ENCODE measurements at places on chromosomes 12 and 14.

- DNase-seq = no peak
These were observed 92.0 kb downstream of the IRF2BPL start for GRCh38 chr14:76936483-76936882.

- no peak for DNase-seq
These were observed 9.9 kb downstream of the CCDC175 start for GRCh38 chr14:59566725-59567124.

GRCh38 chr14:72629534-72629933 lies 264.4 kb downstream of the DPF3 start:
- DNase-seq = no peak

DNA sequence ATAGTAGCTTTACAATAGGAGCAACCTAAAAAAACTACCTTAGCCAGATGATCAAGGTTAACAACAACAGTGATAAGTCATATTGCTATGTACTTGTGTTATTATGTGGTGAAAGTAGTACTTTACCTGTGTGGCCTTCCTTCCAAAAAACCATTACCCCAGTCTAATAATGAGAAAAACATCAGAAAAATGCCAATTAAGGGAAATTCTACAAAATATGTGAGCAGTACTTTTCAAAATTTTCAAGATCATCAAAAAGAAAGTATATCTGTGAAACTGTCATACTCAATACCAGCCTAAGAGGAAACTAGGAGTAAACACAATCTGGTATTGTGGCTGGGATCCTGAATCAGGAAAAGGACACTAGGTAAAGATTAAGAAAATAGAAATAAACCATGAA lies 165.3 kb upstream of the PKP2 start:
- no peak for DNase-seq

- no peak for DNase-seq
These were observed 52.3 kb upstream of the DLK1 start for GRCh38 chr14:100674428-100674827.

DNA sequence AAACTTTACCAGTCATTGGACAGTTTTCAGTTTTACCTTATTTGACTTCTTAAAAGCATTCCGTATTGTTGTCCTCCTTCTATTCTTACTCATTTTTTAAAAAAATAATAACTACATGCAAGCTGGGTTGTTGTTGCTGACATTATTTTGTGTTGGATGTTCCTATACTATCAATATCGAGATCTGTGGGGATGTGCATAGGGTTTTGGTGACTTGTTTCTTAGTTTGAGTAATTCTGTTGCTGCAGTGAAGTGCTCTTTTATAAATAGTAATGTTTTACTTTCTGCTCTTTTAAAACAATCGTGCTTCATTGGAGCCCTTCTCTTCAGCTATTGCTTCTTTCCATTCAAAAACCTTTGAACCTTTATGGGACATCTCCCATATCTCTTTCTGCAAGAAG lies 79.4 kb downstream of the METTL25 start:
- no peak for DNase-seq

GRCh38 chr12:9869307-9870161 lies at the start of gene CLEC2B:
CLEC2B (minus strand) TSS chr12:9869354.
- DNase-seq = no peak

GRCh38 chr12:74530676-74531075 lies 7.0 kb upstream of the ATXN7L3B start:
- DNase-seq = no peak

GRCh38 chr12:76242813-76243550 lies 105.2 kb downstream of the BBS10 start:
- no peak for DNase-seq

DNA sequence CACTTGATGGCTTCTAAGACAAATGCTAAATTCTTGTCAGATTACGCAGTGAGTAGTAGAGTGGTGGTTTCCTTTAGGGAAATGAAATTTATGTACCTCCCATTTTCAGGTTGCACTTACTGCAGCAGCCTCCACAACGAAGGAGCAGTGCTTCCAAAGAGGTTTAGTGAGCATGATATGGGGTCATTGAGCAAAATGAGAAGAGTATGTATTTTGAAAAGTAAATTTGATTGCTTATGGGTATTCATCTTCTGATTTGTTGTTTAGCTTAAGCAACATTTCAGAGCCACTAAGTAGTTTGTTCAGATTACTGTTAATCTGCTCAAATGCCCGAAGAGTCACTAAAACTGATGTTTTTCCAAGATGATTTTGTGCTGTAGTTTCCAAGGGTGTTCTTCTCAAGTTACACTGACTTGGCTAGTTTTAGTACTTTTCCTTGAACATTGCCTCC lies 493.6 kb downstream of the PCNX1 start:
- no peak for DNase-seq

DNA sequence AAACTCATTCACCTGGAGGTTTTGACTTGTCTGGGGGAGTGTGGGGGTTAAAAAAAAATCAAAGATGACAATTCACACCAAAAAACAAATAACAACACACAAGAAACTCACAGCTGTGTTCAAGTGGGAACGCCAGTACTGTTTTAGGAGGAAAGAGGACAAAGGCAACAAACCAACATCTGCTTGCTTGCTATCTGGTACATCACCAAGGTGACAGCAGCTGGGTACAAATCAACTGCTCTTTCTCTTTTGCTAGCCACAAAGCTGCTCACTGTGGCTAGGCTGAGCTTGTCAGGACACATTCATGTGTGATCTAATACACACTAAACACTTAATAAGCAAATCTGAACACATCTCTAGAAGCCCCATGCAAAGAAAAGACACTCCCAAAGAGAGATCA lies 128.0 kb upstream of the RAP1B start:
- no peak for DNase-seq

GRCh38 chr12:4707306-4707705 lies 12.9 kb upstream of the GALNT8 start:
- no peak for DNase-seq

DNA sequence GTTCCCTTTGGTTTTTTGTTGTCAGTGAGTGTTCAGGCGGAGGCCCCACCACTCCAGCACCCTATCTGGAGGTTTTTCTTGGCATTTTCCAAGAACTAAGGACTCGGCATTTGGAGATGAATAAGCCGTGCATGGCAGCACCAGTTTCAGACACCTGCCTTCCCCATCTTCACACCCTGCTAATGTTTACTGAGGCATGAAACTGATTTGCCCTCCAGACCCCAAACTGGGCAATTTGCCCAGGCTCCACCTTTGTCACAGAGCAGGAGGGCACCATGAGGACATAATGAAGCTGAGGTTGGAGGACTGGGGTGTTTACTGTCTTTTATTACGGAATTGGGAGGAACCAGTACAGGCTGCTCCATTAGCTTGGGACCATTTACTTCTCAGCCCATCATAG lies 113.4 kb downstream of the LGMN start:
- DNase-seq = no peak

GRCh38 chr14:51370758-51371386 lies 130.8 kb downstream of the TMX1 start:
- DNase-seq = no peak

- no peak for DNase-seq
These were observed 17.3 kb upstream of the STAC3 start for GRCh38 chr12:57268264-57268663.

- DNase-seq = no peak
These were observed 184.5 kb upstream of the CRY1 start for GRCh38 chr12:107277855-107278254.

GRCh38 chr14:80930836-80931389 lies 10.6 kb downstream of the CEP128 start:
- DNase-seq = no peak

DNA sequence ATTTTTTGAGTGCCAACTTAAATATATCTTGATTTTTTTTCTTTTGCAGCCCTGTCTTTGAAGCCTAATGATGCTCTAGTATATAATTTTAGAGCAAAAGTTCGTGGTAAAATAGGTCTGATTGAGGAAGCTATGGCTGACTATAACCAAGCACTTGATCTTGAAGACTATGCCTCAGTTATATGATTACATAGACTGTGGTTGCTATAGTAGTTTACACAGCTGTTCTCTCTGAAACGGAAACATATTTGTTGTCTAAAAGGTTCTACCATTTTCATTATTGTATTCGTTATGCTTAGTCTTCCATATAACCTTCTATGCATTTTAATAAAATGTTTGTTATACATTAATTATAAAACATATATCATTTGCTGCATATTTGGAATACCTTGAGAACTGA lies 246.7 kb downstream of the TTC6 start:
- DNase-seq = no peak

GRCh38 chr12:125272383-125272933 lies 207.2 kb downstream of the AACS start:
- no peak for DNase-seq

DNA sequence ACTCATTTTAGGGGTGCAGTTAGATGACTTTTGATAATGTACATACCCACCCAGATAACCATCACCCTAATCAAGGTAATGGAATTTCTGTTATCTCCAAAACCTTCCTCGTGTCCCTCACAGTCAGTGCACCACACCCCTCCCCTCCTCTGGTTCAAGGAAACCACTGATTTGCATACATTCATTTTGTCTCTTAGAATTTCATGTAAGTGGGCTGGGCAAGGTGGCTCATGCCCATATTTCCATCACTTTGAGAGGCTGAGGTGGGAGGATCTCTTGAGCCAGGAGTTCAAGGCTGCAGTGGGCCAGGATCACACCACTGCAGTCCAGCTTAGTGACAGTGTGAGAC lies 15.7 kb downstream of the ADIPOR2 start:
- DNase-seq = no peak

GRCh38 chr12:53983950-53984572 lies 885 bp upstream of the HOXC10 start:
- no peak for DNase-seq

DNA sequence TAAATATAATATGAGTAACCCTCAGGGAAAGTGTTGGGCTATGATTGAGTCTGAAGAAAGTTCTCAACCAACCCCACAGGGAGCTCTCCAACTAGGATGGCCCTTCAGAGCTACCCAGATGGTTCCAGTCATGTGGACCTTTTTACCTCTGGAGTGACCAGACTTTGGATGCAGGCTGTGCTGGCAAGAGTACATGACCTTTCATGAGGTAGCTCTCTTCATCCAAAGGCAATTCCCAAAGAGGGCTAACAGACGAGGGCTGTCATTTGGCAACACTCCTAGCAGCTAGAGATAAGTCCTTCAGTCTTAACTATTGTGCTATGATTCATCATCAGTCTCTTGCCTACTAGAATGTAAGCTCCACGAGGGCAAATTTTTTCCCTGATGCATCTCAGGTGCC lies 75.4 kb downstream of the DUSP6 start:
- DNase-seq = no peak

DNA sequence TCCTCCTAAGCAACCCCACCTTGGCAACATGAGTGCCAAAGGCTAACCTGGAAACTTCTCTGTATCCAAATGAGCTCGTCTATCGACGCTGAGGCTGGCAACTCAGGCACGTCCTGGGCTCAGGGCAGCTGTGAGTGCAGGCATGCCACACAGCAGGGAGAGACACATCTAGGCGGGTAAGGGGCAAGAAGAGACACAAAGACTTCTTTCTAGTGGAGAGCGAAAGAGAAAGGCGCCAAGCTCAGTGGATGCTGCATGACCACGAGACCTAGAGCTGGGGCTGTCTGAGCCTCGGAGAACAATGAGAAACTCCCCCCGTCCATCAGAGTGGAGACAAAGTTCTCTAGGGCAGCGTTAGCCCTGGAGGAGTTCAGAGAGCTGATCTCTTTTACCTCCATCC lies 170.4 kb downstream of the CALM1 start:
- no peak for DNase-seq

GRCh38 chr12:130139567-130140421 lies 22.5 kb upstream of the FZD10 start:
- DNase-seq = no peak

- DNase-seq = no peak
These were observed 19.9 kb downstream of the HRK start for GRCh38 chr12:116861320-116861719.

- DNase-seq = peak; percentile 14
These were observed 834 bp downstream of the RASSF8 start for GRCh38 chr12:25959071-25959961.

- no peak for DNase-seq
These were observed 3.2 kb upstream of the ADAM21 start for GRCh38 chr14:70448633-70449340.

GRCh38 chr12:77131977-77132490 lies 66.7 kb upstream of the E2F7 start:
- DNase-seq = no peak

- DNase-seq = peak; percentile 67
These were observed 1.4 kb upstream of the ARID2 start for GRCh38 chr12:45727980-45728629.

DNA sequence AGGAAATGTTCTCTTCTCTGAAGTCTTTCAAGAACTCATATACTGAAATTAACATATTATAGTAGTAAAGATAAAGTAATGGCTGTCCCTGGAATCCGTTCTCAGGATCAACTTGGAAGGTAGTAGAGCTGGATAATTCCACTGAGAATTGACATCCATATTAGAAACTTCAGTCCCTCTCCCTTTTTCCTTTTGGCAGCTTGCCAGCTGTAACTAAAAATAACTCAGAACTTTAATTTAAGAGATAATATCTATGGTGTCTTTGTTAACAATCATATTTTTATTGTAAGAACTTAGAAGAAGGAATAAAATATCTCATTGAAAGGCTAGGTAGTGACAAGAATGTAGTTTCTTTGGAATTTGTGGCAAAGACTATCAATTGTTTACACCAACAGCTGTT lies 61.4 kb upstream of the PLEKHA5 start:
- DNase-seq = no peak

GRCh38 chr12:92162079-92162478 lies 16.4 kb upstream of the BTG1 start:
- DNase-seq = no peak

DNA sequence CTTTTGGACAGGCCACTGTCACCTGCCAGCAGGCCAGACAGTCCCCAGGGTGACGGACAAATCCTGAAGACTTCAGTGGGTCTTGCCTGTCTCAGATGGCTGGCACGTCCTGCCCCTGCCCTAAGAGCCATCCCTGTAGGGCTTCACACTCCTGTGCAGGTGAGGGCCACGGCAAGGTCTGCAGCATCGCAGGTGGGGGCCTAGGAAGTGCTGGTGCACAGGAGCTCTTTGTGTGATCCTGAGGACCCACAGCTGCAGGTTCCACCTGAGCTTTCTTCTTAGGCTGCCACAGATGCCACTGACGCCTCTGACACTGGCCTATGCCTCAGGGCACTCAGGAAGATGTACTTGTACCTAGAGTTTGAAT lies 108.5 kb upstream of the FKBP4 start:
- no peak for DNase-seq

- peak; percentile 72 for DNase-seq
These were observed 50.6 kb downstream of the OTX2 start for GRCh38 chr14:56759633-56760032.
